ENCODE measurements at places on chromosomes 1 and 21.
A peak's percentile ranks its signal among the peaks of the same experiment; 100 is the strongest.

DNA sequence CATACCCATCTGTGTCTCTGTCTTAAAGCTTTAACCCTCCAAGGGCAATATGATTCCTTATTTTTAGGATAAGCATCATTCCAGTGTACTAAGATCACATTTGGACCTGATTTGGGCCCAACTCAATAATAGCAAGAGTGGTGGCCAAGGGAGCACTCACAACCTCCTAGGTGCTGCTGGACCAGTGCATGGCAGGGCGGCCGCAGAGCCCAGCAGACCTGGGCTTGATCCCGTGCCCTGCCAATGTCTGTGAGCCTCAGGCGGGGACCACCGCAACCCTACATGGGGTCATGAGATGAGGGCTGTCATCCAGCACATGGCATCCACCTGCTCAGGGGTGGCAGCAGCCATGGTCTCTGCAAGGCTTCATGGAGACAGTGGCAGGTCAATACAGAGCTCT is 201.8 kb upstream of the TMEM51 start:
- DNase-seq = no peak

DNA sequence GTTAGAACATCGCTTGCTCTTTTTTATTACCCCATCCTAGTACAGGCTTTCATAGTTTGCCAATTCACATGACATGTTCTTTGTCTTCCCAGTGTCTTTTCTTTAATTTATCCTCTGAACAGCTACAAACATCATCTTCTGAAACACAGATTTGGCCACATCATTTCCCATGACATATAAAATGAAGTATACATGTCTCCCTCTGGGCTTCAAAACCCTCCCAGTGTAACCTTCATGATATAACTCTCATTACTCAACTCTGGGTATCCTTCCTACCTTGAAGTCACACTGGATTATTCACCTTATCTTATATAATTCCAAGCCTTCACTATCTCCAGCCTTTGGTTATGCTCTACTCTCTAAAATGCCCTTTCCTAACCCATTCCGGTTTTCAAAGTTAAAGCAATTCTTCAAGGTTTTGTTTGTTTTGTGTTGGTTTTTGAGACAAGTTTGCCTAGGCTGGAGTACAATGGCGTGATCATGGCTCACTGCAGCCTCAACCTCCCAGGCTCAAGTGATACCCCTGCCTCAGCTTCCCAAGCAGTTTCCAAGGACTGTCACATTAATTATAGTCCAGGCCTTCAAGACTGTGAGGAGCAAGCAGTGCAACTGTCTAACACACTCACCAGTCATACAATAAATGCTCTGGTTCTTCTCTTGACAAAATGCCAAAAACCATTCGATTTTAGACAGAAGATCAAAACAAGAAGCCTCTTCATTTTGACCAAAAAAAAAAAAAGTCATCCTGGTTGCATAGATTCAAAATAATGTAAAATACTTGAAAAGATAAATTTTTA is 5.8 kb downstream of the RGS1 start:
- no peak for DNase-seq

DNA sequence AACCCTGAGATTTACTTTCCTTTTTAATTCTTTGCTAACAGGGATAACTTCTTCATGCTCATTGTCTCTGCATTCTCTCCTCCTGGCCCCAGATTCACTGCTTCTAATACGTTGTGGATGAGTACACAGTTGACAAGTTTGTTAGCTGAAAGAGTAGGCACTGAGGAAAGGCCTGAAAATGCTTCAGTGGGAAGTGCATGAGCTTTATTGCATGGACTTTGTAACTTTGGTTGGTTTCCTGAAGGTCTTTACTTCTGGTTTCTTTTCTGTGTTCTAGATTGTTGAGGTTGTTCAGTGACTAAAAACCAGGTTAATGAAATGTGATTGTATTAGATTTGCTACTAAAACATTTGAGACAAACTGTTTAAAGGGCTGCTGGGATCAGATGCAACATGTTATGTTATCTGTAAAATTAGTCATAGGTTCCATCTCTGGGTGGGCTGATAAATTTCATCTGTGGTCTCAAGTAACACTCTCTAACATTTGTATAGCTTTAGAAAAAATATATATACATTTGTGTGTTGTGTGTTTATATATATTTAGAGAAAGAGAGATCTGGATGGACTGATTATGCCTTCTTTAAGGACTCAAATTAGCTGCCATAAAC is 19.1 kb downstream of the LRIG2 start:
- DNase-seq = no peak

DNA sequence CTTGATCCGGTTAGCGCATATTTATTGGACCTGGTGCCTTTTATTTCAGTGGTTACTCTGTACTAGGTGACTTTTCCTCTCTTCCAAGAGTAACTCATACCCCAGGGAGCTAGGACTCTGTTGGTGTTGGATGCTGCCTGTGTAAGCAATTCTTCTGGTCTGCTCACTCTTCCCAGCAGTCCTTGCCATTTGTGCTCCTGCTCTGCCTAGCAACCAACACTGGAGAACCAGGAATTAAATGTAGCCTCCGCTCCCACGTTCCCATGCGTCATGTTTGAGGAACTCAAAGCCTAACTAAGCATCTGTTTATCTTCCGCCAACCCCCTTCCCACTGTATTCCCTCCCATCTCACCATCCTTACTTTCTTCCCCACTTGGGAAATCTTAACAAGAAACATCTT is 65.7 kb upstream of the RAVER2 start:
- no peak for DNase-seq

DNA sequence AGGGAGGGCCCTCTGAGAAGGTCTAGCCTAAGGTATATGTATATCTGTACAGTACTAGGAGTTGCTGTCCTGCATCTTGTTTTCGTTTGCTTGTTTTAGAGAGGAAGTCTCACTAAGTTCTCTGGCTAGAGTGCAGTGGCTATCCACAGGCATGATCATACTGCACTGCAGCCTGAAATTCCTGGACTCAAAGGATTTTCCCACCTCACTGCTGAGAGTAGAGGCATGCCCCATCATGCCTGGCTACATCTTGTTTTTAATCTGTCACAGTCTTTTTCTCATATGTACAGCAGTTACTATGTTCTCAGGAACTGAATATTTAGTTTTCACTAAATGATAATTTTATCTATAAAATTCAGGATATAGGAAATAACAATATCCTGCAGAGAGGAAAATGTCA is 15.3 kb upstream of the PYHIN1 start:
- DNase-seq = no peak

DNA sequence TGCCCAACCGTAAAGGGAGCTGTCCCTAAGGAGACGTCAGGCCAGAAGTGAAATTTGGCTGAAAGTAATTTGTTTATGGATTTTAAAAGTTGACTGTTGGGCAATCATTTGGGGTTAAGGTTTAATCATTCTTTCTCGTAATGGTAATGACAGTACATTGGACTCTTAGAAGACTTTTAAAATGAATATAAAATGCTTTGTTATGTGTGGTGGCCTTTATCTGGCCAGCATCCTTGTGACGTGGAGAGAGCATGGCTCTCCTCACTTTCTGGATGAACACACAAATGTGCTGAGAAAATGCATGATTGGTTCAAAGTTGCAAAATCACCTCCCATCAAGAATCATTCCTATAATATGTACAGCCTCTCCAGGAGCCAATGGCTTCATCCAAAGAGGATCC is 160.2 kb downstream of the DHRS3 start:
- DNase-seq = peak; percentile 93

All from fibroblast of the aortic adventitia (primary cell).